ENCODE measurements at places on chromosomes 13 and 19. TPM values are rescaled to one million over a fixed set of nuclear protein-coding genes. Genes with fewer than 3 reads are reported as not detected.

The CD79A gene
- not detected for total RNA-seq

DNA sequence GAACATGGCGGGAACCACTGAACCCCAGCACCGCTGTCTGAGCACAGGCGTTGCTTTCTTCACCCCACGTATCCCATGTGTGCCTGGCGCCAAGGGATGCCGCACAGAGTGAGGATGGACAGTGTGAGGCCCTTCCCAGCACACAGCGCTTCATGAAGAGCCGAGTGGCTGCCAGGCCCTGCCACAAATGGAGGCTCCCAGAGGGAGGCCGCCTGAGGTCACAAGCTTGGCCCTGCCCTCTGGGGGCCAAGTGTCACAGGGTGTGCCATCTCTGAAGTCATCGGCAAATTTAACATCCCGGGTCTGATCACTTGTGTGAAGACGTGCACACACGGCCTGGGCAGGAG, 24.4 kb downstream of the MPND start:
- no peaks in the 10 kb centered on the region for H3K27me3 ChIP-seq
- no peaks in the 10 kb centered on the region for H3K4me1 ChIP-seq
- H3K27ac ChIP-seq = no peak overlapping the region
- H3K36me3 ChIP-seq = no peaks in the 10 kb centered on the region
- H3K4me3 ChIP-seq = no peak overlapping the region

GRCh38 chr19:18100710-18101109, 3.1 kb downstream of the MAST3 start:
- no peaks in the 10 kb centered on the region for H3K36me3 ChIP-seq
- H3K4me3 ChIP-seq = no peak overlapping the region
- no peak overlapping the region for H3K27ac ChIP-seq
- DNase-seq = no peak
- H3K4me1 ChIP-seq = peaks cover 17% of the 10 kb centered on the region
- H3K27me3 ChIP-seq = no peaks in the 10 kb centered on the region

GRCh38 chr19:45446295-45446694, 21.5 kb upstream of the FOSB start:
- peaks cover 27% of the 10 kb centered on the region for H3K4me1 ChIP-seq
- H3K27me3 ChIP-seq = no peaks in the 10 kb centered on the region
- H3K4me3 ChIP-seq = no peak overlapping the region
- H3K36me3 ChIP-seq = no peaks in the 10 kb centered on the region
- no peak overlapping the region for H3K27ac ChIP-seq
- peak; percentile 44 for DNase-seq

GRCh38 chr19:8505680-8506401, 3.4 kb upstream of the PRAM1 start:
- H3K4me3 ChIP-seq = peak overlapping the region; percentile 76
- H3K27me3 ChIP-seq = no peaks in the 10 kb centered on the region
- no peaks in the 10 kb centered on the region for H3K4me1 ChIP-seq
- H3K27ac ChIP-seq = peak overlapping the region; percentile 1
- DNase-seq = peak; percentile 87
